ENCODE measurements at places on chromosomes 13 and 19.

DNA sequence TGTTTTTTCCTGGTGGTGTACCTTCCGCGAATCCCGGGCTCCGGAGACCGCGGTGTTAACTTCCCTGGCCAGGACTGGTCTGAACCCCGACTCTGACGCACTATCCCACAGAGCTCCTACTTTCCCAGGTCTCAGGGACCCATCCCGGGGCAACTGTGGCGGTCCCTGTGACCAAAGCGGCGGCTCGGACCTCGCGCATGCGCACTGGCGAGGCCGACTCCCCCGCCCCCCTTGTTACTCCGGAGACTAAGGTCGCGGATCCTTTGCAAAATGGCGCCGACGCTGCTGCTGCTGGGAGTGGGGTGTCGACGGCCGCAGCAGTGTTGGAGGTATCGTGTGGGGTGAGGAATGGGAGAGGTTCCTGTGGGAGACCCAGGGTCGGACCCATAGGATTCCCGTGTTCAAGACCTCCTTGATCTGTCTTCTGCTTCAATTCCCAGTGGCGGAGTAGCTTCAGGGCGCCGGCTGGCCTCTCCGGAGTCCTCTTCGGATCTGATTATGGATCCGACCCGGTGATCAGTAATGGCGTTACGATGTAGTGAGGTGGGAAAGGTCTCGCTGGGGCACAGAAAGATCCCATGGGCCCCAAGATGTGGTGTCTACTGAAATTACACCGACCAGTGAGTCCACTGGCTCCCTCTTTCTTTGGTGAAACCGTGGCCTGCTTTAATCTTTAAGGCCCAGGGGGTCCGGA is 66.6 kb upstream of the ZNF527 start:
- DNase-seq, result no peak

- DNase-seq, result peak; percentile 37
Observed at GRCh38 chr19:50461066-50461875, 15.0 kb upstream of the EMC10 start.

- peak; percentile 85 for DNase-seq
Observed at GRCh38 chr19:36849701-36850558, 746 bp upstream of the ZNF345 start.

DNA sequence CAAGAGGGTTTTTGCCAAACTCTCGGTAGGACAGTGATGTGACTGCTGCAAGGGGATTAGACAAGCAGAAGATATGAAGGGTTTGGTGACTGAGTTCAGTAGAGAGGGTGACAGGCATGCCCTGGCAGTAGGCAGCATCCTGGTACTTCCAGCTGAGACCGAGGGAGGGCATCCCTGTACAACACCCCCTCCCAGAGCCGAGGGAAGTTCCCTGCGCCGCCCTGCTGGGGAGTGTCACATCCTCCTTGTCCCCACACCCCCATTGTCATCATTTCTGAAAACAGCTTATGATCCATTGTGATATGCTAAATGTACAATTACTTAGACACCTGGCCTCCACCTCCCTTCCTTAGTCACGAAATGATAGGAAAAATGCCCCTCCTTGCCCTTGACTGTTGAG is 14.6 kb downstream of the ZNF544 start:
- DNase-seq, result no peak

DNA sequence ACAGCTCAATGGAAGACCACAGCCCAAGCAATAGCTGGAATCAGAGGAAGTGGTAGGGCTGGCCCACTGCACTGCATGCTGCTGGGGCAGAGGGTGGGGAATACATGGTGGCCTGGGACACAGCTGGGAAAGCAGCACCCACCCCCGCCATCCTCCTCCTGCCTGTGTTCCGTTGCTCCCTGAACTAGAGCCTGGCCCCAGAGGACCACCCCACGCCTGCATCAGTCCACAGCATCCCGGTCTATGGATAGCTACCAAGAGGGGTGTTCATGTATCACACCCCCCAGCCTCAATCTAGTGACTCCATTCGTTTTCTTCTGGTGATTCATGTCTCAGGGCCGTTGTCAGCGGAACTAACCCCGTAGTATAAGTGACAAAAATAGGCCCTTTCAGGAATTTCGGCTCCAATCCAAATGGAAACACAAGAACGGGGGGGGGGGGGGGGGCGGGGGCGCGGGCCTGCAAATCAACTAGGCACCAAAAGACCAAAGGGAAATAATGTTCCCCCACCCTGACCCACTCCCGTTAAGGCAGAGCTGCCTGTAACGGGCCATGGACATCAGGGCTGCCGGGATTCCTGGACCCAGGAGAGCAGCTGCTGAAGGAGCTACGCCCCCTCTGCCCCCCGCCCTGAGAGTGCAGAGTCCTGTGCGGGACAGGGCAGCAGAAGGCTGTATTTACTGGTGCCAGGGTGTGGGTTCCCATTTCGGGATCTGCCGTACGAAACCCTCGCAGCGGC is 18.9 kb upstream of the EPHX3 start:
- no peak for DNase-seq

- no peak for DNase-seq
Observed at GRCh38 chr19:5067678-5068077, 98.8 kb downstream of the KDM4B start.

DNA sequence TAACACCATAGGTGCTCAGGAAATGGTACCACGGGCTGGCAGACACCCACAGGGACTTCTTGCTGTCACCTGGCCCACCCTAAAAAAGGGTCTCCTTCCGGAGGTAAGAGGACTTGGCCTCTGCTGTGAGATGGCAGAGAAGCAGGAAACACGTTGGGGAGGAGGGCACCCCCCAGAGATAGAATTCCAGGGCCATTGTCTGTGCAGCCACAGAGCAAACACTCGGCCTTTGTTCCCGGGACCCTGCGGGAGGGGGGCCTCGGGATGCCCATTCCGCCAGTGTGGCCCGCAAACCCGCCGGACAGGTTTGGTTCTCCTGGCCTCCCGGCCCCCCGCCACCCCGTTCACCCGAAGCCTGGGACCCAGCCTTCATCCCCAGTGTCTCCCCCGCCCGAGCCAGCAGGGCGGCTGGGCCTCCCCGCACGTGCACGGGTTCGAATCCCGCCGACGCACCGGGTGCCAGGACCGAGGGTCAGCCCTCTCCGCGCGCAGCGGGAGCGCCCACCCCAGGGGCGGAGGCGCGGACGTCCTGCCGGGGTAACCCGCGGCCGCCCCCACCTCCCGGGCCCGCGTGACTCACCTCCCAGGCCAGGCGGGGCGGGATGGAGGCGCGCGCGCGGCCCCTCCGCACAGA is 714 bp downstream of the PLPP2 start:
- DNase-seq, result no peak

DNA sequence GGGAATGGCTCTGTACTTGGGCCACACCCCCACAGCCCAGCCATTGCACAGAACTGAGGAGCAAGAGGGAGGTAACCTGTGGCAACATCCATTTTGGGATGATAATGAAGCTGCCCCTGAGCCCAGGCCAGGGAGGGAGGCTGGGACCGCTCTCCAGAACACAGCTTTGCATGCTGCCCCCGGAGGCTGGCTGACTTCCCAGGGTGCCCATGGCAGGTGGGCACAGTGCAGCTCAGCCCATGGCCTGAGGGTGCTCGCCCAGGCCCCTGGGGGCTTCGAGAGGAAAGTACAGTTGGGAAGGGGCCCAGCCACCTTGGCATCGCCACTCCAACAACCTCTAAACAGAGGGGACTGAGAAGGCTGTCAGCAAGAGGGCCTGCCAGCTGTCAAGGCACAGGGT is 5.7 kb downstream of the COPE start:
- no peak for DNase-seq

- DNase-seq, result no peak
Observed at GRCh38 chr13:100024023-100024422, 42.4 kb downstream of the ZIC2 start.

DNA sequence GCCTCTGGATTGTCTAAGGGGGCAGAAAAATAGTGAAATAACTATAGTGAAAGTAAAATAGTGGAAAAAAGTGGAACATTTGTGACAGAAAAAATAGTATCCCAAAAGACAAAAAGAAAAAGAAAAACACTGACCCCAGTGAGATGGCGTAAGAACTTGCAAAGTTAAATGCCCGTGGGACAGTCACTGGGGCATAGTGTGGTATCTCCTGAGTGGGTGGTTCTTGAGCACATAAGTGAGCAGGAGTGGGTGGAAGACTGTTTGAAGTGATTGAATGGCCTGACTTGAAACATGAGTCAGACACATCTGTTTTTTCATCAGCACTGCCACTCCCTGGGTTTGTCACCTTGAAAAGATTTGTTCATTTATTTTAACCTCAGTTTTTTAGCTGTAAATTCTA is 2.5 kb downstream of the ZNF430 start:
- DNase-seq, result no peak

DNA sequence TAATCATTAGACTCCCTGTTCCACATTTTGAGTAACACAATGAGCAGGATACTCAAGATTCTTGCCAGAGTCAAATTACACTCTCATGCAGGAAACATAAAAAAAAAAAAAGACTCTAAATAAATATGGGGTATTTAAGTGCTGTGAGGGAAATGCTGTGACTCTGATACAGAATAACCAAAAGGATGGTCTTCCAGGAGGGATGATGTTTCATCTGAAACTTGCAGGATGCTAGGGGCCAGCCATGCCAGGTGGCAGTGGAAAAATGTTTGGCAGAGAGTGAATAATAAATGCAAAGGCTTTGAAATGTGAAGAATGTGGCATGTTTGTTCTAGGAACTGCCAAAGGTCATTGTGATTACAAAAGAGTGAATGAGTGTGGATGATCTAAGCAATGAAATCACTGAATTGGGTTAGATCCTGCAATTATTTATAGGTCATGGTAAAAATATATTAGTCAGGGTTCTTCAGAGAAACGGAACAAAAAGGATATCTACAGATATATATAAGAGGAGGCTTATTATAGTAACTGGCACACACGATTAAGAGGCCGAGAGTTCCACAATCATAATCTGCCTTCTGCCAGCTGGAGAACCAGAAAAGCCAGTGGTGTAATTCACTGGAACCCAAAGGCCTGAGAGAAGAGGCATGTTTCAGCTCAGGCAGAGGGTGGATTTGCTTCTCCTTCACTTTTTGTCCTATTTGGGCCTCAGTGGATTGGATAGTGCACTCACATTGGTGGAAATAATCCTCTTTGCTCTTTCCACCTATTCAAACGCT is 1832.8 kb upstream of the MIR17HG start:
- DNase-seq, result no peak

DNA sequence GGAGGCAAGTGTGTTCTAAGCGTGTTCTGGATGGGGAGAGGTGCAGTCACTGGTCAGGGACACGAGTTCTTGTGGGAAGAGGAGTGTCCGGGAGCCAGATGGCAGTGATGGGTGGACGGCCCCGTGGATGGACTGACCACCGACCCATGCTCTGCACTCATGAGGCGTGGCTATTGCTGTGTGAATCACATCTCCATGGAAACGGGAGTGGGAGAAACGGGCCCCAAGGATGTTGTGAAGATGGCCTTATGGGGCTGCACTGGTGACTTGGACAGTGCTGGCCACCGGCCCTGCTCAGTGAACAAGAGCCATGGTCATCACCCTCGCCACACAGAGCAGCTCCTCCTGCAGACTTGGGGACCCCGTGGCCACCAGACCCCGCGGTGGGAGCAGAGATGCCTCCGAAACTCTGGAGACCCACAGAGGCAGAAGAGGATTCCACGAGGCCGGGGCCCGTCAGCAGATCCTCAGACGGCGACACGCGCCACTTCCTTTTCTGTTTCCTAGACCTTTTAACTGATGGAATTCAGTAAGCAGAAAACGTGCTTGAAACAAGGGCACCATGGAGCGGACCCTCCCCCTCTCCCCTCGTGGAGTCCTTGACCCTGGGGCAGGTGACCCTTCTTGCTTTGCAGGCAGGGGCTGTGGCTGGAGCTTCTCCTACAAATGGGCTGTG is 47.5 kb downstream of the GAS6 start:
- DNase-seq, result no peak

DNA sequence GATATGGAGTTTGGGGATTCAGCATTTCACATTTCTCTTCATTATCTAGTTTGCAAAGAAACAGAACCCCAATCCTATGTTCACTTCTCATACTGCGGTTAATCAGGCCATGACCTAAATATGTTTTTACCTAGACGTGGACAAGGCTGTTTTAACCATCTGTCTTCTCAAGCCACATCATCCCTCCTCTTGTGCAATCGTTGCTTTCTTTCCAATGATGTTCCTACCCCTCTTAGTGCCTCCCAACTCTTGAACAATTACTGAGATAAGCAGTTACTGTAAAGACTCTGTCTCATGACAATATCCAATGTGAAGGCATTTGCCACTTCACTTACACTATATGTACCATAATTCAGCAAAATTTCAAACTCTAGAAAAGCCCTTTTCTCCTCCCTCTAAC is 406.2 kb downstream of the LIG4 start:
- no peak for DNase-seq

DNA sequence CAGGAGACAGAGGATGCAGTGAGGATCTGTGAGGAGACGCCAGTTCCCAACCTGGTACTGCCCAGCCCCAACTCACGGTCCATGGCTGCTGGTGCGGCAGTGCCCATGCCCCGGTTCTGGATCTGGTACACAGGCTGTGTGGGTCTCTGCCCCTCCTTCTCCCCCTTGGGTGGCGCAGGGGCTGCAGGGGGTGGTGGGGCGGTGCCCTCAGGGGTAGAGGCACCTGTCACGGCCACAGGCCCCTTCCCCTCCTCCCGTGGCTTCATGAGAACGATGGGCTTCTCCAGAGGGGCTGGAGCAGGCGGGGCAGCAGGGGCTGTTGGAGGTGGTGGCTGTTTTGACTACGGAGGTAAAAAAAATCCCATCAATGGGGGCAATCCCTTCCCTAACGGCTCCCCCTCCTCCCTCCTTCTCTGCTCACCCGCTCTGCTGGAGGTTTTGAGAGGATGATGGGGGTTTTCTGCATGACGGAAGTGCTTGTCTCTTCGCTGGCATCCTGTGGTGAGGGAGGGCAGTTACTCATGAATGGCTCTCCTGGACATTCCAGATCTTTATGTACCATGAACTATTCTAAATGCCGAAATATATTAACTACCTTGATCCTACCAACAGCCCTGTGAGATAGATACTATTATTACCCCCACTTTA is 7.1 kb downstream of the SMG9 start:
- no peak for DNase-seq

- no peak for DNase-seq
Observed at GRCh38 chr13:87444135-87444534, 227.0 kb upstream of the SLITRK5 start.

DNA sequence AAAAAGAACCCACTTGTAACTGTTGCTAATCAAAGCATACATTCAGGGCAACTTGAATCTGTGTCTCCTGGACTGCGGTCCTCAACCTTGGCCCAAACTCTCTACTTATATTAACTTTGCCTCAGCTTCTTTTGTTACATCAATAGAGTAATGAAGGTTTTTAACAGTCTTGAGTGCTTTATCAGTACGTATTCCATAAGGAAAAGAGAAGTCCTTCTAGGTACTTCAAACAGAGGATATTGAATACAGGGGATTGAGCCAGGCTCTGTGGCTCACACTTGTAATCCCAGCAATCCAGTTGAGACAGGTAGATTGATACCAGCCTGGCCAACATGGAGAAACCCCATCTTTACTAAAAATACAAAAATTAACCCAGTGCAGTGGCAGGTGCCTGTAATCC is 1.2 kb upstream of the EPS15L1 start:
- no peak for DNase-seq

Measured in KG1 (cell line).